ENCODE measurements at places on chromosomes 1 and 21. TPM values are rescaled to one million over a fixed set of nuclear protein-coding genes. Genes with fewer than 3 reads are reported as not detected.

GRCh38 chr1:168386949-168387586 is 106.4 kb downstream of the TBX19 start:
- no peak overlapping the region for H3K27ac ChIP-seq
- no peaks in the 10 kb centered on the region for H3K36me3 ChIP-seq
- peak; percentile 74 for DNase-seq
- peaks cover 20% of the 10 kb centered on the region for H3K4me1 ChIP-seq

GRCh38 chr1:211632808-211633523 is 42.5 kb downstream of the NEK2 start:
- H3K27ac ChIP-seq, result no peak overlapping the region
- H3K27me3 ChIP-seq, result peaks cover 9% of the 10 kb centered on the region
- no peak overlapping the region for H3K4me3 ChIP-seq
- no peak for DNase-seq
- peaks cover 6% of the 10 kb centered on the region for H3K4me1 ChIP-seq

DNA sequence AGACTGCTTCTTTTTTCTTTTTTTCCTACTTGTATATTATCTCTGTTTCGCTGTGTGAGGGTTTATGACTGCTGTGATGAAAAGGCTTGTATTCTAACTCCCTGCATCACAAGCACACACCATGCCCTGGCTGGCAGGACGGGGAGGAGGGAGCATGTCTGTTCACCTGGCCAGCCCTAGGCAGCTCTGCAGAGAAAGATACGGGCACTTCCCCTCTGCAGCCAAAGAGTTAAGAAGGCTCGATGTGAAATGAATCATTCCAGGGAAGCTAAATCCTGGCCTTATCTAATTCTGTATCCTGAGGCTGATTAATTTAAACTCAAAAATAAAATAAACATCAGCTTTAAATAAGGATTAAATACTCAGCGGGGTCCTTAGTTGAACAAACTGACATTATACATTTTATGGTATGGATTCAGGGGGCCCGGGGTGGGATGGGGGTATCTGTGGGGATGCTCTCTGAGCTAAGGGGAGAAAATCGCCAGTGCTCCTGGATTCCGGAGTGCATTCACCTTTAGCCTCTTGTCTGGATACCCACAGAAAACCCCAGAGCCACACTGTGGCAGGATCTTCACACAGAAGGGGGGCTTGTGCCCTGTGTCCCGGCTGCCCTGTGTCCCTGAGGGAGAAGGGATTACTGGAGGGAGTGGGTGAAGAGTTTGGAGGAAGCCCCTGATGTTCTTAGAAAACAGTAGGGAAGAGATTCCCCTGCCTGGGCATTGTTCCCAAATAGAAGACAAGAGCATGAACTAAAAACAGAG is 321.5 kb downstream of the NPHP4 start:
- no peak overlapping the region for H3K27ac ChIP-seq
- H3K4me1 ChIP-seq, result no peaks in the 10 kb centered on the region
- no peak for DNase-seq
- peaks cover 6% of the 10 kb centered on the region for H3K36me3 ChIP-seq
- H3K4me3 ChIP-seq, result no peak overlapping the region

The SETSIP gene
- not detected for total RNA-seq

The DDAH1 gene
- 0.38 TPM for total RNA-seq

The DMBX1 gene
- total RNA-seq, result not detected

The CFAP107 gene
- not detected for total RNA-seq

The TRAF3IP3 gene
- total RNA-seq, result 127 TPM

Measured in activated T-cell treated with anti-CD3 and anti-CD28 coated beads, Interleukin-2, amount 50 U/mL, for 72 hours (primary cell).